Umbilical cord (tissue), 2 donors: ENCODE measurements at places on chromosomes 3 and 15. TPM values are rescaled to one million over a fixed set of nuclear protein-coding genes. Genes with fewer than 3 reads are reported as not detected.
A peak's percentile ranks its signal among the peaks of the same experiment; 100 is the strongest.

DNA sequence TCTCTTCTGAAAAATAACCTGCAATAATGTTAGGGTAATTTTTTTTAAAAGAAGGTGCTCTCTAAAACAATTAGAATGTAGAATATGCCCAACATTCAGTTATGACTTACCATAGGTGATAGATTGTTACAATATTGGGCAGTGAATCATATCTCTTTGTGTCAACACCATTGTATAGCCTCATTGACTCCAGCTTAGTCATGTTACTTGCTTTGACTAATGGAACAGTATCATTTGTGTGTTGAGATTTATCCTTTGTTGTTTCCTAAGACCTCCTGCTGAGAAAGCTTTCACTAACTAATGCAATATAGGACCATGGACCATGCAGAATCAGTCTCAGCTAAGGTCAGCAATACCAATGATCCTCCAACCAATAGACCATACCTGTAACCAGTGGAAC lies 1106.4 kb downstream of the SI start:
- no peak for DNase-seq

- DNase-seq: no peak
Observed at GRCh38 chr3:66248641-66249040, 27.8 kb downstream of the SLC25A26 start.

DNA sequence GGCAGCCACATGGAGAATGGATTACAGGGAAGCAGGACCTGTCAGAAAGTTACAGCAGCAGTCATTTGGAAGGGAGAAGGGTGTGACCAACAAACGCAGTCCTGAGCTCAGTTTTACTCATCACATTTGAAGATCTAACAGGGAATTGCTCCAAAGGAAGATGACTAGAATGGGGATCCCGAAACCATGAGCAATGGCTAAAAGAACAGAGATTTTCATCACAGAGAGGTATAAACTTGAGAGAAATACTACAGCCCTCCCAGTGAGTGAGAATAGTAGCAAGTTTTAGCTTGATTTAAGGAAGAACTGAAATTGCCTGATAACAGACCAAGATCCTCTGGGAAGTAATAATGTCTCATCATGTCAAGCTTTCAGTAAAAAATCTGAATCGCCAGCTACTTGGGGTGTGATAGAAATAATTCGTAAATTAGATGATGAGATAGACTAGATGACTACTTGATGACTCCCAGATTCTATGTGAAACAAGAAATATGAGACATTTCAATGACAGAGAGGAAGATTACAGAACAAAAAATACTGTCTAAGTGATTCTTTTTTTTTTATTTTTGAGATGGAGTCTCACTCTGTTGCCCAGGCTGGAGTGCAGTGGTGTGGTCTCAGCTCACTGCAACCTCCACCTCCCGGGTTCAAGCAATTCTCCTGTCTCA lies 16.9 kb downstream of the CD47 start:
- peak; percentile 72 for DNase-seq

- DNase-seq: no peak
Observed at GRCh38 chr15:48318131-48318530, 13.1 kb upstream of the DUT start.

GRCh38 chr15:81914734-81915256 lies 131.0 kb downstream of the MEX3B start:
- no peak for DNase-seq

DNA sequence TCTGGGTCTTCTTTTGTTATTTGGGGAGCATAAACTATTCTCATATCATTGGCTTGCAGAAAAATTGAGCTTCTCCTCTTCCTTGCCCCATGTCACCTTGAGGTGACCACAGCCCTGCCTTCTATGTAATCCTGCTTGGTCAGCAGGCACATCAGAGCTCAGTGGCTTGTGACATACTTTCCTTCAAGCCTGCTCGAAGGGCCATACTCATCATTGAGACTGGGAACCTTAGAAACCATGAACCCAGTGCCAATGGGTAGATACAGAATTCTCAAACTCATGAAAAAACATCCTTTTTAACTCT lies 3.7 kb upstream of the CCR2 start:
- DNase-seq: no peak

GRCh38 chr3:46667061-46667621 lies 26.3 kb downstream of the ALS2CL start:
- no peak for DNase-seq

GRCh38 chr3:13886593-13887129 lies 6.8 kb upstream of the WNT7A start:
- no peak for DNase-seq

DNA sequence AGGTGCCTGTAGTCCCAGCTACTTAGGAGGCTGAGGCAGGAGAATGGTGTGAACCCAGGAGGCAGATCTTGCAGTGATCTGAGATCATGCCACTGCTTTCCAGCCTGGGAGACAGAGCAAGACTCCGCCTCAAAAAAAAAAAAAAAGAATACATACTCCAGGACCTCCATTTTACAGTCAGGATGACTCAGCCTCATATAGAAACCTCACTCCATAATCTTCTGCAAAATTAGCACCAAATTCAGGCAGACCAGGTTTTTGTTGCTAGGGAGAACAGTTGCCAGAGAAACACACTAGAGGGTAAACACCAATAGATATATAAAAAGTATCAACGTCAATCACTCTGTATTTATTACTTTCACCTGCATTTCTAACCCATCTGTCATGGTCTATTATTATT lies 28.3 kb upstream of the AP3B2 start:
- DNase-seq: no peak

DNA sequence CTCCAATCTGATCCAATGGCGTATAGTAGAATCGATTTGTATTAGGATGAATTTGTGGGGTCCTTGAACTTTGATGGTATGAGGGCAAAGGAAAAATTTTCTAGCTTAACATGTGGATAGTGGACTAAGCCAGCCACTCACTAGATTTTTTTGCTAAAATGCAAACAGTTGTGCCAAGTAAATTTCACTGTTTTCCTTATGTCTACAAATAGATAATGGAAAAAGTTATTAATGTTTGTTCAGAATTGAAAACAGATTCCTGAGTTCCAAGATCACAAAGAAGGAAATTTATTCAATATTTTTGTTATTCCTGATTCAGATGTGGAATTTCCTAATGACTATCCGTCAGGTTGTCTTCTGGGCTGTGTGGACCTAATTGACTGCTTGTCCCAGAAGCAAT lies 35.2 kb upstream of the ZNF609 start:
- DNase-seq: no peak

DNA sequence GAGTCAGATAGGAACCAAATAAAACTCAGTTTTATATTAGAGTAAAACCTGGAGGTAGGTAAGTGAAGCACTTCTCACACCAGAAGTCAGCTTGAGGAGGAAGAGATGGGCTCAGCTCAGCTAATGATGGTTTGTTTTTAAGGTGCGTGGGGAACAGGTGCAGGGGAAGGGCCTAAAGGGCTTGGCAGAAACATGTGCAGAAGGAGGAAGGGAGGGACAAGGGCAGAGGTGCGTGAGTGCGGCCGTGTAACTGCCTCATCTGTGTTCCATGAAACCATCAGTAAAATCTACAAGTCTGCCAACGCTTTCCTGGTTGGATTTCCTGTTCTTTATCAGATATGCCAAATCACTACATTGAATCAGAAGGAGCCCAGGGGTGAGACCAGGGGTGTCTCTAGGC lies 19.9 kb downstream of the FYCO1 start:
- DNase-seq: no peak

DNA sequence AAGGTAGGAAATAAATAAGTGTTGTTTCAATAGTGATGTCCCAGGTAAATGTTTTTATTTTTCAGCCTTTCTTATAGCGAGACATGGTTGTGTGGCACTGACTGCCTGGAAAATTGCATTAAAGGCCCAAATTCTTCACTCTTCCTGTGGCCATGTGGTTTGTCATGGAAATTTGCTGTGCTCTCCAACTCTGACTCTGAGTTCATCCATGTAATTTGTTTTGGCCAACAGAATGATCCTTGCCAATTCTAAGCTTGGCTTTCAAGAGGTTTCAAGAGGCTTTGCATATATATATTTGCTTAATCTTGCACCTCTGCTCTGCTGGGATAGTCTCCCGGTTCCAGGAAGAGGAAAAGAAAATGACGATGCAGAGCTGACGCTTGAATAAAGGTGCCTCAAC lies 107.5 kb upstream of the ARHGEF26 start:
- peak; percentile 28 for DNase-seq

- no peak for DNase-seq
Observed at GRCh38 chr15:89457086-89457485, 39.3 kb downstream of the RHCG start.

DNA sequence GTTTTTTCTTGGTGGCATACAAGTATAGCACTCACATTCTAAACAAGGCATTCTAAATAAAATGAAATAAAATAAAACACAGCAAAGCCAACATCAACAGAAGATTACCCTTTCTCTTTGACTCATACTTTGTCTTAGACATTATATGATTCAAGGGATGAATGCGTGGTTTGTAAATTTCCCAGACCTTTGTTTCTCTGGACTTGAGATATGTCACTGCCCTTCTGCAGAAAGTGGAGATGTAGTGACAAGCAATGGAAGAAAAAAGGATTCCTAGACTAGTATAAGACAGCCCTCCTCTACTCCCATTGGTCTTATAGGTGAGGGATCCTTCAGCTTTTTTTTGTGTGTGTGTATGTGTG lies 22.4 kb downstream of the NANOGP8 start:
- no peak for DNase-seq

DNA sequence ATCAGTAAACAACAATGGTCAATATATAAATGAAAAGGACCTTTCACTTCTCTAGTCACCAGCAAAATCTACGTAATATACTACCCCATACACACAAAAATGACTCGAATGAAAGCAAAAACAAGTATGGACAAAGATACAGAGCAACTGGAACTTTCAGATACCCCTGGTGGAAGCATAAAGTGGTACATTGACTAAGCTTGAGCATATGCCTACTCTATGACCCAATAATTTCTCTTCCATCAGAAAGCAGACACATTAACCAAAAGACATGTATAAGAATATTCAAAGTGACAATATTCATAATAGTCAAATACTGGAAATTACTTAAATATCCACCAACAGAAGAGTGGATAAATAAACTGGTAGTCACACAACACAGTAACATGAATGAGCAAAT lies 86.0 kb downstream of the EFL1 start:
- DNase-seq: no peak

DNA sequence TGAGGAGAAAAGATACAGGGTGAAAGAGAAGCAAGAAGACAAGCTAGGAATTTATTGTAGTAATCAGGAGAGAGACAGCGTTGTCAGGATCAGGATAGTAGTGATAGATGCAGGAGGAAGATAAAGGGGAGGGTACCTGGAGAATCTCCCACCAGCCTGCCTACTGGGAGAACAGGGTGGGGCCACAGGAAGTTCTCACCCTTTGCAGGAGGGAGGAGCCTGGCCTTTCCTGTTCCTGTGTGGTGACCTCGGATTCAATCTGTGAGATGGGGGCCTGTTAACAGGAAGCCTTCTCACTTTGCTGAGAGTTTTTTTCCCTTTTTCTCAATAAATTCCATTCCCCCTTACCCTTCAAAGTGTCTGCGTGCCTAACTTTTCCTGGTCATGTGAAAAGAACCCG lies 37.6 kb downstream of the GMPS start:
- DNase-seq: no peak

- peak; percentile 81 for DNase-seq
Observed at GRCh38 chr3:130433306-130433705, 83.7 kb upstream of the COL6A6 start.

DNA sequence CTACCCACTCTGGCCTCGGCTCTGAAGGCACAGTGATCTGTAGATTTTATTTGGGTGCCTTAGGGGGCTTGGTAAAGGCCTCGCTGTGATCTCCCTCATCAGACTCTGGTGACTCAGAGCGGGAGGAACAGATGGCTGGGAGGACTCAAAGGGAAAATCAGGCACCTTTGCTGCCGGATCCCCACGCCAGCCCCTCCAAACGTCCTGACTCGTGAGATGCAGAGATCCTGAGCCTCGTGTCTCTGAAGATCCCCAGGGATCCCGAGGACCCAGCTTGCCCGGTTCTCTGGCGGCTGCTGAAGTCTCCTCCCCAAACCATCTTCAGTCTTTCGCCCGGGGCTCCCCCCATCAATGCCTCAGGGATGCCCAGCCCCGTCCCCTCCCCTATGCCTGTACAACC lies 32.8 kb downstream of the MUC20 start:
- no peak for DNase-seq

DNA sequence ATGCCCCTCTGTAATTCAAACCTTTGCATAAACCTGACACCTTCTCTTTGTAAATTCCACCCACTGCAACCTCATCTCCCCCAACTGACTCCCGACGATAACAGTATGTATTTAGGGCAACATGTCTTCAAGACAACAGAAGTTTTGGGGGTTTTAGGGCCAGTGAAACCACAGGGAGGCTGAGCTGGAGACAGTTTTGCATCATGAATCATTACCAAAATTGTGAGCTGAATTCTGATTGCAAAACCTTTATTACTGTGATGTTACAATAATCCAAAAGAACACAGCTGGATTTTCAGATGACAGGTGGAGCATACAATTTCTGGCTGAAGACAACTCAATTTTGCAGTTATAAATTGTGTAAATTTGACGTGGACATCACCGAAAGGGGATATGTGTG lies 281.3 kb upstream of the TTC14 start:
- no peak for DNase-seq

DNA sequence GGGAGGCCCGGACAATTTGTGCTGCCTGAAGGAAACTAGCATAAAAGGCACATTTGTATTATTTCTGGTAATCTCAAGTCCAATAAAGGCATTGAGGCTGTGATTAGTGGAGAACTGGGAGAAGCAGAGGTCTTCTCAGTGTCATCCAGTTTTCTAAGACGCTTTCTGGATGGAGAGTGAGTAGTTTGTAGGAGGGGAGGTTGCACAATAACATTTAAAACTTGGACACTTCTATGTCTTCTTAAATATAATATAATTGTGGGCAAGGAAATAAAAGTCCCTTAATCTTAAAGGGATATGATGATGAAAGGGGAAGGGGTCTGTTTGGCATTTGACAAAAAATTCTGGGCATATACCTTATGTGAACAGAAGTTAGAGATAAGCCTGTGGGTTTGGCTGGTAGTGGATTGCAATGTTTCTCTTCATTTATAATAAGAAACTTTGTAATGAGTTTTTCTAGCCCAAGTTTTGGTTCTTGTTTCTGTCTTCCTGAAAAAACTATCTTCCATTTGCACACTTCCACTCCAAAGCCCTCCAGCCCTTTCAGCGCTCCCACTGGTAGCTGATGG lies 291.6 kb upstream of the TGFBR2 start:
- no peak for DNase-seq

- no peak for DNase-seq
Observed at GRCh38 chr3:54056521-54056920, 65.8 kb upstream of the CACNA2D3 start.

The DPPA2 gene
- total RNA-seq: not detected

The TRIM42 gene
- total RNA-seq: 2.2 TPM

The ELL3 gene
- total RNA-seq: 0.24 TPM

The MED12L gene
- 2.2 TPM for total RNA-seq
